Iris pigment epithelial cell (primary cell): ENCODE measurements at places on chromosomes 4 and X.
A peak's percentile ranks its signal among the peaks of the same experiment; 100 is the strongest.

GRCh38 chr4:19194672-19195071 is 1057.0 kb upstream of the SLIT2 start:
- DNase-seq: no peak

- DNase-seq: no peak
Measured at GRCh38 chr4:61044837-61045236, 155.3 kb upstream of the ADGRL3 start.

GRCh38 chrX:31227250-31227649 is 155.4 kb upstream of the FTHL17 start:
- DNase-seq: peak; percentile 72

- DNase-seq: no peak
Measured at GRCh38 chr4:10639664-10640063, 44.9 kb downstream of the CLNK start.

- no peak for DNase-seq
Measured at GRCh38 chr4:36884151-36884550, 360.4 kb upstream of the NWD2 start.

GRCh38 chr4:77695774-77696173 is 90.2 kb downstream of the CXCL13 start:
- peak; percentile 97 for DNase-seq

GRCh38 chr4:10879411-10880110 is 195.0 kb upstream of the CLNK start:
- peak; percentile 17 for DNase-seq

- peak; percentile 18 for DNase-seq
Measured at GRCh38 chr4:24604558-24605214, 20.3 kb upstream of the DHX15 start.

- DNase-seq: peak; percentile 93
Measured at GRCh38 chr4:168856312-168856711, 153.7 kb downstream of the CBR4 start.

DNA sequence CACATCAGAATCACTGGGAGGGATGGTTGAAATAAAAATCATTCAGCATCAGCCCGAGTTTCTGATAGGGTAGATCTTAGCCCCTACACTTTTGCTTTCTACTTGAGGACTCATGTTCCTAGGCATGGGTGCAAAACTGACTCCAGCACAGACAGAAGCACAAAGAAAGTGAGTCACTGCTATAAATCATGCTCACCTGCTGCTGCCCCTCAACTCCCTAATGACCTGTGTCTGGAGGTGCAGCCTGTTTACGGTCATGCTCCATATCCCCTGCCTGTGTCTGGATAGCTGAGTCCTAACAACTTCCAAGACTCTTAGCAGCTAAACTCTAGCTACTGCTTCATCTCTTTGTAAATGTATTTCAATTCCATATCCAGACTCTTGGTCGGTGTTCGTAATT is 57.8 kb downstream of the ADGRA3 start:
- no peak for DNase-seq

DNA sequence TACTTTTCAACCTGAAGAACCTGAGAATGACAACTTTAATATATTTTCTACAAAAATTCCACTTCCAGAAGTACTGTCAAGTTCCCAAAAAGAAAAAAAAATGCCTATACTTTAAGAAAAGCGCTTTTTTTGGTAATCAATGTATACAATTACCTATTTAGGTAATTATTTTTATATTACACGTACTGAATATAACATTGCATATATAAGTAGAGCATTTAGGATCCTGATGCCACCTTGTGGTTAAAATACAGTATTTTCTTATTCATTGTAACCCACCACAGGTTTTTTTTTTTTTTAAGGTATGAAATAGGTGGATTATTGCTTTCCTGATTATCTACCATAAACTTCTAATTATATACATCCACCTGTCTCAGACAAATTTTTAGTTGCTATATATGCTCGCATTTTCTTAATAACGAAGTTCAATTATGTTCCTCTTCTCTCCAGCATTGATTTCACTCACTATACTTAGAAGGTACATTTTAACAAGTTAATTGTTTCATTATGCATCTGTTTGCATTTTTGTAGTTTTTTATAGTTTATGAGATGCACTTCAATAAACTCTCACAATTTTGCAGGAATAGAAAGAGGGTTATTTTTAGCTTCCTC is 5.2 kb downstream of the MAP9 start:
- DNase-seq: peak; percentile 12

DNA sequence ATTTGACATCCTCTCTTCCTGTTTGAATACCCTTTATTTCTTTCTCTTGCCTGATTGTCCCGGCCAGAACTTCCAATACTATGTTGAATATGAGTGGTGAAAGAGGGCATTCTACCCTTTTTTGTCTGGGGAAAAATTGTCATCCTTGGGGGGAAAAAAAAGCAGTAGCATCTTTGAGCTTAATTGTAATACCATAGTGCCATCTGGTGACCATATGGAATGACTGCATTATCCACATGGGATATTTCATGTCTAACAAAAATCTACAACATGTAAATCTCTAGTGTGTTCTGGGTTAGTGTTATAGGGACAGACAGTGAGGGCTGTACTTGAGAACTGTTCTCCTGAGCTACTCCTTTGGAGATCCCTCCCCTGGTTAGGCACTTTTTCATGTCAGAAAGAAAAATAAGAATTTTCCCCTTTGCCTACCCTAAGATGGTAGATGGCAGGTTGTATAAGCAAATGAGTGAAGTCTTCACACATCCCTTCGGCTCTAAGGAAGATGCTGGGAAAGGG is 26.0 kb downstream of the CAPN6 start:
- DNase-seq: peak; percentile 27

DNA sequence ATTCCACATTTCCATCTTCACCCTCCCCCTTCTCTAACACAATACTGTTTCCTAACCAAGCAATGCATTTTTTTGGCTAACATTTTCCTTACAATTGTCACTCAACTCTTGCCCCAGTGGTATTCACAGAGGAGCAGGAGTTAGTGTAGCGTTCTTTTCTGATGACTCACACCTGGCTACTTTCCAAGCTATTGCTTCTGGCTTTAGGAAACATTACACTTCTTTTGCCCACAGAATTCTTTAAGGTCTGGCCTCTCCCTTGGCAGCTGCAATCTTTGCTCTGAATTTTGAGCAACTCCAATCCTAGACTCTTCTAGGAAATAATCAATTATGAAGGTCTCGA is 27.5 kb upstream of the PDGFC start:
- DNase-seq: peak; percentile 98

GRCh38 chr4:16544869-16545268 is 318.6 kb upstream of the TAPT1 start:
- no peak for DNase-seq
